Subcutaneous adipose tissue (tissue), 4 donors: ENCODE measurements at places on chromosomes 1 and 21. TPM values are rescaled to one million over a fixed set of nuclear protein-coding genes. Genes with fewer than 3 reads are reported as not detected.

The RABIF gene
- 8.5 TPM for total RNA-seq

The CD101 gene
- 0.49 TPM for total RNA-seq

The EDARADD gene
- 0.66 TPM for total RNA-seq

The NBPF9 gene
- total RNA-seq = 23.7 TPM

The SPRR2E gene
- not detected for total RNA-seq

The LORICRIN gene
- total RNA-seq = not detected

The OR2T11 gene
- total RNA-seq = not detected

The PTPN14 gene
- 31.0 TPM for total RNA-seq

The PDE4B gene
- 8.5 TPM for total RNA-seq

The MPL gene
- total RNA-seq = not detected

The LCE3D gene
- total RNA-seq = not detected

The KLHDC9 gene
- 1.7 TPM for total RNA-seq

The UBL4B gene
- not detected for total RNA-seq

The SPRR2A gene
- not detected for total RNA-seq

The FAM72D gene
- total RNA-seq = 0.65 TPM

The CCDC181 gene
- not detected for total RNA-seq

The ZNF124 gene
- 22.2 TPM for total RNA-seq

The S100A2 gene
- total RNA-seq = 1.3 TPM

The TMEM50B gene
- 73.5 TPM for total RNA-seq

The MAP1LC3C gene
- total RNA-seq = 19.0 TPM
